Forelimb muscle (tissue), 1 donor: ENCODE measurements at places on chromosomes 4 and X. TPM values are rescaled to one million over a fixed set of nuclear protein-coding genes. Genes with fewer than 3 reads are reported as not detected.

Gene HTRA3
- polyA plus RNA-seq, result 47.5 TPM

Gene TRIM75
- 0.10 TPM for polyA plus RNA-seq

Gene CENPE
- polyA plus RNA-seq, result 4.3 TPM

Gene CACNA1F
- polyA plus RNA-seq, result 0.03 TPM

Gene HDX
- polyA plus RNA-seq, result 3.8 TPM

Gene NUDT10
- 0.87 TPM for polyA plus RNA-seq

Gene POU4F2
- polyA plus RNA-seq, result not detected

Gene GPR34
- 5.7 TPM for polyA plus RNA-seq

Gene NEIL3
- 2.4 TPM for polyA plus RNA-seq

Gene NHSL2
- 6.7 TPM for polyA plus RNA-seq

Gene MAGEC3
- 0.53 TPM for polyA plus RNA-seq

Gene MAGEC1
- polyA plus RNA-seq, result not detected

Gene BCLAF3
- 8.1 TPM for polyA plus RNA-seq

Gene MAPK10
- 3.3 TPM for polyA plus RNA-seq

Gene RNF128
- not detected for polyA plus RNA-seq

Gene SPANXC
- not detected for polyA plus RNA-seq

Gene SPACA5
- polyA plus RNA-seq, result 0.29 TPM

Gene GABRG1
- polyA plus RNA-seq, result not detected

Gene GSX2
- polyA plus RNA-seq, result not detected

Gene RAB33A
- 0.43 TPM for polyA plus RNA-seq

Gene SATL1
- polyA plus RNA-seq, result 0.61 TPM

Gene EXOSC9
- polyA plus RNA-seq, result 26.9 TPM

Gene RAB40AL
- not detected for polyA plus RNA-seq

Gene BTC
- polyA plus RNA-seq, result 2.9 TPM

Gene RAI2
- 8.0 TPM for polyA plus RNA-seq

Gene ZNF732
- polyA plus RNA-seq, result 0.95 TPM

Gene JAKMIP1
- not detected for polyA plus RNA-seq

Gene AMMECR1
- polyA plus RNA-seq, result 7.7 TPM

Gene SUV39H1
- polyA plus RNA-seq, result 3.6 TPM

Gene TASL
- polyA plus RNA-seq, result 0.58 TPM

Gene PRR32
- 206 TPM for polyA plus RNA-seq

Gene SPIN2B
- polyA plus RNA-seq, result 11.1 TPM

Gene JCHAIN
- 1.5 TPM for polyA plus RNA-seq

Gene P2RY4
- 0.25 TPM for polyA plus RNA-seq

Gene HMX1
- polyA plus RNA-seq, result 0.14 TPM

Gene XAGE1B
- polyA plus RNA-seq, result 0.30 TPM

Gene AMTN
- polyA plus RNA-seq, result not detected

Gene HELT
- not detected for polyA plus RNA-seq

Gene SOX3
- polyA plus RNA-seq, result 0.10 TPM

Gene GNRHR
- 0.52 TPM for polyA plus RNA-seq

Gene PROM1
- polyA plus RNA-seq, result 56.0 TPM

Gene GAB1
- 26.4 TPM for polyA plus RNA-seq

Gene SORCS2
- 8.8 TPM for polyA plus RNA-seq

Gene NPY1R
- polyA plus RNA-seq, result 3.1 TPM

Gene RNF212
- polyA plus RNA-seq, result 1.7 TPM

Gene FATE1
- polyA plus RNA-seq, result 1.2 TPM

Gene GPC4
- 95.4 TPM for polyA plus RNA-seq

Gene SSX1
- not detected for polyA plus RNA-seq

Gene HOPX
- polyA plus RNA-seq, result 25.4 TPM

Gene RHOH
- polyA plus RNA-seq, result 0.33 TPM

Gene ZNF711
- 30.0 TPM for polyA plus RNA-seq
